Stimulated activated CD4-positive, alpha-beta T cell treated with anti-CD3 and anti-CD28 coated beads, Interleukin-2, amount 100 ng/mL, for 4 hours (primary cell): ENCODE measurements at places on chromosomes 6 and 20.
A peak's percentile ranks its signal among the peaks of the same experiment; 100 is the strongest.

DNA sequence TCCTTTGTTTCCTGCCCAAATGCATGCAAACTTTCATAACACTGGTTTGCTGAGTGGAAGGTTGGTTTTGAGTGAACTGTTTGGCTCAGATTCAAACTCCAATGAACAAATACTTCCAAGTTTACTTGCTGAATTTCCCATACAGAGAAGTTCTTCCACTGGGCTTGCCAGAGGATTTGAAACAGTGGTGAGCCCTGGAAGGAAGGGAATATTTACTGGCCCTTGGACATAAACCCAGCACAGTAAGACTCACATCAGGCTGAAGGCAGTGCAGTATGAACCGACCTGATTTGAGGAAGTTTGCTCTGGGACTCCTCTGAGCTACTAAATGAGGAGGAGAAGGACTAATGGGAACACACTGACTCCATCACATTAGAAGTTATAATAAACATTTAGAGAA lies 3.8 kb downstream of the TRAF3IP2 start:
- no peak for DNase-seq

DNA sequence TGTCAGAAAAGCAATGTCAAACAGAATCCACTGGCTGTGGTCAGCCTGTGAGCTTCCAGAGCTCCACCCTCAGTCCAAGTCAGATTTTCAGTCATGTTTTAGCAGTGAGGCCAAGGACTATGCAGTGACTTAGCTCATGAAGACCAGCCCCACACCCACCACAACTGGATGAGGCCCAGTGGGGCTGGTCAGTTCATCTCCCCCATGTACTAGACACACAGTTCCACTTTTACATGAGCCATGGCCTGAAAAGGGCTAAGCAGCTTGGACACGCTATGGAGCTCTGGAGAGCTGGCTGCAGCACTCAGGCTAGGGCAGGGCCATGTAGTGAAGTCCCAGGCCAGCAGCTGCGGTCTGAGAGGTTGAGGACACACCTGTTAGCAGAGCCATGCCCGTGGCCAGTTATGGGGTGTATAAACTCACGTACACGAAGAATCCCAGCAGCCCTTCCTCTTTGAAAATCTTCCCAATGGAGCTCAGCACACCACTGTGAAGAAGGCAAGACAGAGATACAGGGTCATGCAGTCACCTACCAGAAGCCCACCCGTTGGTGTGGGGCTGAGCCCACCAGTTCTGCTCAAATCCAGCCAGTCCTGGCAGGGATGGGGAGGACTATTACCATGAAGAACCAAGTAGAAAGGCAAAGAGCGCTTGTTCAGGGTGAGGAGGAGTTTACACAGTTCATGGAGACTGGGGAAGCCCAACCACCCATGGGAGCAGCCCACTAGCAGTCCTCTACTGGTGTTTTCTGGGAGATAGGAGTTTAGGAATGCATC lies 10.6 kb downstream of the MTCH1 start:
- DNase-seq, result no peak

- peak; percentile 42 for DNase-seq
These were observed 8.1 kb downstream of the SCRT2 start for GRCh38 chr20:667351-668034.

DNA sequence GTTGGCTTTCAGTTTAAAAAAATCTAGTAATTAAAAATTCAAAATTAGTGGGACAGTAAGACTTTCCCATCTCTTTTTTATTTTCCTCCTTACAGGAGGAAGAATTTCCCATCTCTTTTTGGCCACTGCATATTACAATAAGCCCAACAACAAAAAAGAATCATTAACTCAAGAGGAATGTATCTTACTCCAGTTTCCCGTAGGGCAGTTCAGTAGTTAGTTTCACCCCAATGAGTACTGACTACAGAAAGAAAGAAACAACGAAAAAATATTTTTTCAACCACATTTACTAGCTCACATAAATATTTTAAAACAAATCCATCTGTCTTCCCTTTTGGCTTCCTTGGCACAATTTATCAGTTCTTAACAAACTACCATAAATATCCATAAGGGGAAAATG lies 14.9 kb upstream of the BLOC1S5 start:
- no peak for DNase-seq

- DNase-seq, result no peak
These were observed 34.8 kb downstream of the MYLIP start for GRCh38 chr6:16163535-16164300.

GRCh38 chr20:4869290-4870193 lies 131.8 kb downstream of the SLC23A2 start:
- no peak for DNase-seq

DNA sequence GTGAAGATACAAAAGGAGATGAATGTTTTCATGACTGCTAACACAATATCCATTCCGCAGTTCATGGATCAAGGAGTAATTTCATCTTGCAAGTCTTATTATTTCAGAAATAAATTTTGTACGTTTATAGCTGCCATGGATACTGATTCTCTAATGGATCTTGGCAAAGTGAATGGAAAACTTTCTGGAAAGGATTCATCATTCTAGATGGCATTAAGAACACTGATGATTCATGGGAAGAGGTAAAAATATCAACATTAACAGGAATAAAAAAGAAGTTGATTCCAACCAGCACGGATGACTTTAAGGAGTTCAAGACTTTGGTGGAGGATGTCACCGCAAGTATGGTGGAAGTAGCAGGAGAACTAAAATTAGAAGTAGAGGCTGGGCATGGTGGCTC lies 2.8 kb downstream of the HUS1B start:
- no peak for DNase-seq

DNA sequence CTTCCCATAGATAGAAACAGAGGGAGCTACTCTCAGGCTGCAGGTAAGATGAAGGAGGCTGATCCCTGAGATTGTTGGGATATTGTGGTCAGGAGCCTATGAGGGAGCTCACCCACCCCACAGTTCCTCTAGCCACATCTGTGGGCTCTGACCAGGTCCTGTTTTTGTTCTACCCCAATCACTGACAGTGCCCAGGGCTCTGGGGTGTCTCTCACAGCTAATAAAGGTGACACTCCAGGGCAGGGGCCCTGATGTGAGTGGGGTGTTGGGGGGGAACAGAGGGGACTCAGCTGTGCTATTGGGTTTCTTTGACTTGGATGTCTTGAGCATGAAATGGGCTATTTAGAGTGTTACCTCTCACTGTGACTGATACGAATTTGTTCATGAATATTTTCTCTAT lies 2.8 kb downstream of the HLA-F start:
- DNase-seq, result no peak
